MG63 (cell line): ENCODE measurements at places on chromosomes 2 and 18.

DNA sequence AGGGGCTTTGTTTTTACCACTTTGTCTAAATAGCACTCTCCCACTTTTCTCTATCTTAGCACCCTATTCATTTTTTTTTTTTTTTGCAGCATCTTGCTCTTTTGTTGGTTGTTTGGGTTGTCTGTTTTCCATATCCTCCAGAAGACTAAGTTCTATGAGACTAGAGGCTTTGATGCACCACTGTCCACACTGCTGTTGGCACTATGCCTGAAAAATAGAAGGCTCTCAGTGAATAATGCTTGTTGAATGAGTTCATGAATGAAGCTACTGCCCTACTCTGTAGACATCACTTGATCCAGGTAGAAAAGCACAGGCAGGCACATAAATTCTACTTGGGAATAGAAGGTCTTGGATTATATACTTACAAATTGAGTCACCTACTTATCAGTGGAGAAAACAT lies 7.3 kb downstream of the IL1A start:
- no peak for DNase-seq

DNA sequence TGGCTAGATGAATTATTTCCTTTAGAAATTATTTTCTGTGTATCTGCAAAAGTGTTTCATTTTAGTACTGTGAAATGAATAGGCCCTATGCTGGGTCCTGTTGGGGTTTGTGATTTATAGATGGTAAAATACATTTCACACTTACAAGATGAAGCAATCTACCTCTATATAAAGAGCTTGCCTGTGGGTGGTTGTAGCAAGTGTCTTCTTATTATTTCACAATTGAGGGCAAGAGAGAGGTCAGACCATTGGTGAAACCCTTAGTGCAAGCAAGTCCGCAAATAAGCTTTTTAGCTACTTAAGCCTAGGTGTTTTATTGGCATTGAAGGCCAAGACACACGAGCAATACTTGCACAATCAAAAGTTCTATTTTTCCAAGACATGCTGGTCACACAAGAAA lies 153.1 kb downstream of the FMNL2 start:
- no peak for DNase-seq

GRCh38 chr2:128308889-128309279 lies 9.8 kb downstream of the HS6ST1 start:
- no peak for DNase-seq

DNA sequence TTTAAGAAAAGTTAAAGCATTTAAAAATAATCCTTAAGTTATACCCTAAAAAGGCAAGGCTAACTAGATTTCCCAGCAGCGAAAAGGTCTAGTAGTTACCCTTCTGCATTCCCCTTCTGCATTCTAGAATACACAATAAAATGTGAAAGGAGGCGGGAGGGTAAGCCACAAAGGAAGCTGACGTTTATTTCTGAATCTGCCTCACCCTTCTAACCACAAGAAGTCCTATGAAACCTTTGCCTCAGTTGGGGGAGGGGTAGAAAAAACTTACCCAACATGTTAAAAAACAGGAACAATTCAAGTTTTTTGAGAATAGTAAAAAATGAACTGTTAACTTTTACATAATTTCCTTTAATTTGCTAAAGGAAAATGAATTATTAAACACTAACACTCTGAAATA lies 11.3 kb downstream of the STK17B start:
- peak; percentile 28 for DNase-seq

GRCh38 chr2:20194097-20195015 lies 30.6 kb downstream of the SDC1 start:
- no peak for DNase-seq

- DNase-seq: no peak
These were observed 71.8 kb downstream of the TNS1 start for GRCh38 chr2:217930761-217931563.

DNA sequence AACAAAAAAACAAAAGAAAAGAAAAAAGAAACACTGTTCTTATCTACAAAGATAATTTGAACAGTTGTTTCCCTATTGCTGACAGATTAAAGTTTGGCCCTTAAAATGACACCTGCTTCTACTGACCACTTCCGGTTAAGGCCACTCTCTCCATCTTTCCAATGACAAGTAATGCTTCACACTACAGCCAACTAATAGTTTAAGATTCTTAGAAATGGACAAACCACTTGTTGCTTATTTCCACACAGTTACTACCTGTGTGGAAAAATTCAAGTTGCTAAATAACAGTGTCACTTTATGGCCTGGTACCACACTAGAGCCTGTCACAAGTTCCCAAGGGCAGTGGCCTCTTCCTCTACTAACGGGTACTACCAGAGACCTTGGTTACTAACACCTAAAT lies 2.4 kb downstream of the TMEM185B start:
- no peak for DNase-seq

DNA sequence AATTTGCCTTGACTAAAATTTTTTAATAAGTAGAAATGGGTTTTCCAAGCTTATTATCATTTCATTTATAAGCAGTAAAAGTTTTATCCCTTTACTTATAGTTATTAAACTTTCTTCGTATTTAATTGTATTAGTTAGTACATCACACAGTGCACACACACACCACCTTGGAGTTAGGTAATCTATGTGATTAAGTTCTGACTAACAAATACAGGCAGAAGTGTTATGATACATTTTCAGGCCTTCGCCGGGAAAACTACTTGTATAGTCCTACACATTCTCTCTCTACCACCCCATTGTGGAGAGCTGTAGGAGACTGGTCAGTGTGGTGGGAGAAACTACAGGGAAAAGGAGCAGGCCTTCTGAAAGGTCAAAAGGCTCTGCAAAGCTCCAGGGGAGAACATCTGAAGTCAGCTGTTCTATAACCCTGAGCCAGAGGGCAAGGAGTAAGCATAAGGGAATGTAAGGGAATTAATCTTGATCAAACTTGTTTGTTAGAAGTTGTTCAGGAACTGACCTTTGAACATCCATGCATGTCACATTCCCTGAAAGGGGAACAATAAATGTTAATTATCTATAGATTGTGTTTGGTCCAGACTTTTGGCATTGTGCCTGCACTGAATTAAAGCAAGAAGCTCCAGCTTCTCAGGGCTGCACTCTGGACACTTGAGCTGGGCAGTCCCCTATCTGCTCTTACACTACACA lies 231.7 kb downstream of the FSIP2 start:
- DNase-seq: no peak

GRCh38 chr18:36899289-36899688 lies 70.4 kb downstream of the KIAA1328 start:
- DNase-seq: no peak

GRCh38 chr18:50297621-50298442 lies 10.3 kb upstream of the CXXC1 start:
- peak; percentile 36 for DNase-seq

GRCh38 chr2:239971115-239971514 lies 54.0 kb downstream of the NDUFA10 start:
- no peak for DNase-seq

DNA sequence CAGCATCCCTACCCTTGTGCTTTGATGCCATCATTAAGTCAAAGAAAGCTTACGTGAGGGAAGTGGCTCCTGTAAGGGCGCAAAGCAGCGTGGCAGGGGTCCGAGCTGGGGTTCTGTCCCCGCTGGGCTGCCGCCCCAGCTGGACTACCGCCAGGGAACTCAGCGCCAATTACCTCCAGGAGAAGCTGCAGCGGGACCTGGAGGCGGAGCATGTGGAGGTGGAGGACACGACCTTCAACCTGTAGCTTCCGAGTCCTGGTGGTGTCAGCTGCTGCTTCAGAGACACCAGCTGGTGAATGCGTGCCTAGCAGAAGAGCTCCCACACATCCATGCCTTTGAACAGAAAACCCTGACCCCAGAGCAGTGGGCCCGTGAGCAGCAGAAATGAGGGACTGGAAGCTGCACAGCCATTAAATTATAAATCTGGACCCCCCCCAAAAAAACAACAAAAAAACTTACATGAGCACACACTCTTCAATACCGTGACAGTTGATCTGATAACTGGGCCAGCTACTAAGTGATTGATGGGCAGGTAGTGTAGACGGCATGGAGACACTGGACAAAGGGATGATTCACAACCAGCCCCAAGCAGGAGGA lies 20.1 kb upstream of the YES1 start:
- no peak for DNase-seq

- DNase-seq: no peak
These were observed 106.8 kb downstream of the ZNF516 start for GRCh38 chr18:76388261-76388660.

DNA sequence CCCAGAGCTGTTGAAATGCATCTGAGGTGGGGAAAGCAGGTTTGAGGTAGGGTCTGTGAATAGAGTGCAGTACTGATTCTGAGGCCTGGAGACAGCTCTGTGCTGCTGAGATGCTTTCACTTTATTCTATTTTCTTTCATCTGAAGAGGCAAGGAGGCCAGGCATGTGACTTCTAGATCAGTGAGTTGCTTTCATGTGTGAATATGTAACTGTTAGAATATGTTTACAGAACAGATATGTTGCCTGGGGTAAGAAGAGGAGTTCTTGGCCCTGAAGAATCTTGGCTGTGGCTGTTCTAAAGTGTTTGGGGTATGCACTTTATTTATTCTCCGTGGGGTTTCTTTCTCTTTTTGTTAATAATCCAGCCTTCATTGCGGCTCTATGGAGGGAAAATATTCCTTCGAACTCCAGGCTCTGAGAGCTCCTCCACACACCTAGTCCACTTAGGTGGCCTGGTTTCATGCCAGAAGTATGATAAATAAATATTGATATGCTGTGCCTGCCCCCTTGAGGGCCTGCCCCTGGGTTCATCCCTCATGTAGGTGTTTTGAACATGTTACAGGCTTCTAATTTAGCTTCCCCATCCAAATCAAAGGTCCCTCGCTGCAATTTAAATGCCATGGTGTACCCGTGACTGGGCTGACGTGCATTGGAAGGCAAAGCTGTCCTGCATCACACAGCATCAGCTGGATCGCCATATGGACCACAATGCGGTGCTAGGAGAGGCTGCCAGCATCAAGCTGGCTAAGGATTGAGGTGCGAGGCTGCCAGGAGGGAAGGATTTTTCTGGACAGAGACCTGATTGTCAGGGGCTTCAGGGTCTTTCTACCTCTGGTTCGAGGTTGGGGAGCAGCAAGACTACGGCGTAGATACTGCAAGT lies 102.9 kb downstream of the PRKCE start:
- no peak for DNase-seq
